ENCODE measurements at places on chromosomes 2 and 18. TPM values are rescaled to one million over a fixed set of nuclear protein-coding genes. Genes with fewer than 3 reads are reported as not detected.

DNA sequence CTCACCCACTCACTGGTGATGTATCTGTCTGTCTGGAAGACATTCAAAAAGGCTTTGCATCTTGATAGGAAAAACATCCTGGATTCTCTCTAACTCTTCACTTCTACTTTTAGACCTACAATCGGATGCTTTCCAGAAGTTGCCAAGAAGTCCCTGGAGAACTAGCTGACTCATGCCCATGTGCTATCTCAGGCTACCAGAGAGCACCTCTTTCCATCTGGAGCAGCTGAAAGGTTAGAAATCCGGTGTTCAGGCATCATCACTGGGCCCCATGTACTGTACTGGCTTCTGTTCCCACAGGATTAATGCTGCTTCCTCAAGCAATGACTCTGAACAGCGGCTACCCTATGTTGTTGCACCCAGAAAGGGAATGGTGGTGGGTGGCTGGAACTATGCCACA, 259.0 kb downstream of the NBAS start:
- H3K4me1 ChIP-seq = peaks cover 15% of the 10 kb centered on the region
- H3K4me3 ChIP-seq = no peak overlapping the region
- no peaks in the 10 kb centered on the region for H3K27me3 ChIP-seq

DNA sequence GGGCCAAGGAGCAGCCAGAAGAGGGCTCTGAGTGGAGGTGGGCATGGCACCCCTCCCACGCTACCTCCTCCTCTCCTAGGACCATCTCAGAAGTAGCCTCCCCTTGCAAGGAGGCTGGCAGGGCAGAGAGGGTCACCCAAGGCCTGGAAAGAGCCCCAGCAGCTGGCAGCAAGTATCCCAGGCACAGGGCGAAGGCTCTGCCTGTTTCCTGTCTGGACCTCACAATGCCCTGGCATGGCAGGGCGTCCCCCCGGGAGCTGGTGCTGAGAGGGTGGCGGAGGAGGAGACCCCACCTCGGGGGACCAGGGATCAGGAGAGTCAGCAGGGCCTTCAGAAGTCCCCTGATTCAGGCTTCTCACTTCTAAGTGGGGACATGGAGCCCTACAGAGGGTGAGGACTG, 66.2 kb upstream of the TAF1B start:
- no peaks in the 10 kb centered on the region for H3K27me3 ChIP-seq
- H3K27ac ChIP-seq = no peak overlapping the region
- peaks cover 4% of the 10 kb centered on the region for H3K4me1 ChIP-seq
- no peaks in the 10 kb centered on the region for H3K36me3 ChIP-seq

DNA sequence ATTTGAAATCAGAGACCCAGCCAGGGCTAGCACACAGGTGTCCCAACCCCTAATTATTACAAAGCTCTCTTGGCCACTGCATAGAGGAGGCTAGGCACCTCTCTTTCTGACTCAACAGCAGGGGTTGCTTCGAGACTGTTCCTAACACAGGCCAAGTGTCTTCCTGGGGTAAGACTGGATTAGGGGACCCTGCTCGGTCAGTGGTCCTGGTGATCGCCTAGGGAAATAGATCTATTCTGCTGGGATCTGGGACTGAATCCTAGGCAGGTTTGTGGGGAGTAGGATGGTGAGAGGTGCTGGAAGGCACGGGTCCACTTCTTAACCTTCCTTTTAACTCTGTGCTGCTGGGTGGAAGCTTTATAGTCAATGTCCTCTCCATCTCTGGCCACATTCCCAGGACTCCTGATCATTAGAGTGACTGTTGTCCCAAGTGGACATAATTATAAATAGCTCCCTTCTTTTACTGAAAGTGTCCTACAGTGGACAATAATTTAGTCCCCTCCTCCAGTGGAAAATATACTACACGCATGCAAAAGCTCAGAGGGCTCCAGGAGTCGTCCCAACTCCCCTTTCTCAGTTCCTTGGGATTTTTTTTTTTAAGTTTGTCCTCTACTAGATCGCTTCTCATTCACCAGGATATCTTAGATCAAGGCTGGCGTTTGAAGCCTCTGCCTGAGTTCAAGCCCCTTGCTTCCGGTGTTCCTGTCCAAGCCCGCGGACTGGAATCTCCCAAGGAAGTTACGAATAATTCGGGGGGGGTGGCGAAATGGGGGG, 1.3 kb upstream of the TRIB2 start:
- H3K36me3 ChIP-seq = no peaks in the 10 kb centered on the region
- H3K27ac ChIP-seq = peak overlapping the region; percentile 42
- peaks cover 24% of the 10 kb centered on the region for H3K4me1 ChIP-seq
- peak; percentile 16 for DNase-seq

- no peaks in the 10 kb centered on the region for H3K36me3 ChIP-seq
- no peak overlapping the region for H3K4me3 ChIP-seq
- H3K4me1 ChIP-seq = peaks cover 47% of the 10 kb centered on the region
These were observed 18.3 kb upstream of the LAPTM4A start for GRCh38 chr2:20069756-20070155.

POLR1A gene
- total RNA-seq = 13.0 TPM

ILKAP gene
- total RNA-seq = 11.9 TPM

OTOS gene
- not detected for total RNA-seq

Measured in GM23248 (cell line).